Motor neuron (in vitro differentiated cells): ENCODE measurements at places on chromosomes 4 and X. TPM values are rescaled to one million over a fixed set of nuclear protein-coding genes. Genes with fewer than 3 reads are reported as not detected.

EPGN gene
- not detected in 2 replicates for total RNA-seq

ZXDA gene
- total RNA-seq = 1.1 TPM in 2 replicates

RAI2 gene
- 3.8 and 4.8 TPM in 2 replicates for total RNA-seq

CENPVL1 gene
- total RNA-seq = 0.98 and 1.0 TPM in 2 replicates

EXOC1L gene
- total RNA-seq = not detected in 2 replicates

PLK4 gene
- total RNA-seq = 14.4 and 19.0 TPM in 2 replicates

ZCCHC18 gene
- total RNA-seq = 0.22 and 0.46 TPM in 2 replicates

CCDC149 gene
- 0.81 and 4.9 TPM in 2 replicates for total RNA-seq

DNA sequence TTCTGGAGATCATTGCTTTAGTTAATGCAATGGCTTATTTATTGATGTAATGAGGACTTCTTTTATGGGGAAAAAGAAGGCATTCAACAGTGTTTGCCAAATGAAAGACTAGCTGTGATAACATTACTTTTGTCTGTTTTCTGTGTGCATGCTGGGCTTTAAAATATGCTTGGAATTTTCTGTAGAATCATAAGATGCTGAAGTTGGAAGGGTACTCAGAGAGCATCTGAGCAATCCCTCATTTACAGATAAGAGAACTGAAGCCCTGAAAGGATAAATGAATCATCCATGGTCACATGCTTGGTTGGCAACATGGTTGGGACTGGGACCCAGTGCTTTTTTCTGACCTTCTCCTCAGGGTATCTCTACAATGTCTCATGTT, 31.4 kb upstream of the PITX2 start:
- no peak for ATAC-seq

GRCh38 chr4:133565379-133565778, 416.3 kb downstream of the PCDH10 start:
- ATAC-seq = peak; percentile 88

DNA sequence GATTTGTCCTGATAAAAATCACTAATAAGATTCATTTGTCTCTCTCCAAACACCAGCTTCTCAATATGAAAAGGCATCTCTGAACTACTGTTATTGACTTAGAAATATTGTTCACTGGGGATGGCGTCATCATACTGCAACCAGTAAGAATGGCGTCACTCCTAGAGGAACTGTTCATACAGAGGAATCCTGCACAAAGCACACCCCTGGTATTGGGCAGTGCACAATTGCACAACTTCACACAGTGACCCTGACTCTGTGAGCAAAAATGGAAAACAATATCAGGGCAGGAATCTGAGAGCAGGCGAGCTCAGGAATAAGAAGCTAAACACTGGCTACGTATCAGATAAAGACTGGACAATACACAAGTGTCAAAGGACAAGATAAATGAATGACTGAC, 66.7 kb upstream of the PNPLA4 start:
- no peak for ATAC-seq

DNA sequence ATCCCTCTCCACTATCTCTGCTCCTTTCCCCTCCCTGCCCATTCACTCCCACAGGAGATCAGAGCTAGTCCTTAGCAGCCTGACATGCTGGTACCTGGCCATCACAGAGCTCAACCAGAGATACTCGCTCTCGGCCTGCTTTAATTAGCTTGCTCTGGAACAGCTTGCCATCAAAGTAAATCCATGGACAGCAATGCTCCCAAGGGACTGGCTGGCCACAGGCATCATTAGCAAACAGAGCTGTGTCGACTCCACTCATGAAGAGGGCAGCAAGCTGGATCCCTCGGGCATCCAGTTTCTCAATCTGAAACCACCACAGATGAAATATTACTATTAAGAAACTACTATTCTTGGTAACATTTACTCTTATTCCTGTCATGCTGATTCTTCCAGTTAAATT, 43.4 kb upstream of the PHF8 start:
- no peak for ATAC-seq

DNA sequence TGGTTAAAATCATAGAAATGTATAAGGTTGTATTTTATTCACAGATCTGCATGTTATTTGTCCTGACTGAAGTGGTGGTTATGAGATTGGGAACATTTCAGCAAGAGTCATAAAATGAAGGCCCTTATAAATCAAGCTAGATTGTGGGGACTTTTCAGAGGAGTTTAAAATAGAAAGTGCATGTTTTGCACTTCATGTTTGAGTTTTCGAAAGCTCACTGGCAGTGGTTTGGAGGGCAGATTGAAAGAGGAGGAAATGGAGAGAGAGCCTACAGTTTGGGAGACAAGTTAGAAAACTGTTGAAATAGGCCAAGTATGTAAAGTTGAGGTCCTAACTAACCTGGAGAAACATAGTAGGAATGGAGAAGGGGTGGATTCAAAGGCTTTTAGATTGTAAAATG, 124.9 kb downstream of the KDM6A start:
- ATAC-seq = no peak

- no peak for ATAC-seq
Measured at GRCh38 chr4:140466146-140466545, 31.9 kb downstream of the MGAT4D start.

- ATAC-seq = no peak
Measured at GRCh38 chr4:53132132-53132891, 233.5 kb downstream of the SCFD2 start.

- no peak for ATAC-seq
Measured at GRCh38 chr4:148273501-148273986, 168.7 kb downstream of the NR3C2 start.

GRCh38 chr4:106594291-106594952, 225.8 kb upstream of the GIMD1 start:
- peak; percentile 45 for ATAC-seq

DNA sequence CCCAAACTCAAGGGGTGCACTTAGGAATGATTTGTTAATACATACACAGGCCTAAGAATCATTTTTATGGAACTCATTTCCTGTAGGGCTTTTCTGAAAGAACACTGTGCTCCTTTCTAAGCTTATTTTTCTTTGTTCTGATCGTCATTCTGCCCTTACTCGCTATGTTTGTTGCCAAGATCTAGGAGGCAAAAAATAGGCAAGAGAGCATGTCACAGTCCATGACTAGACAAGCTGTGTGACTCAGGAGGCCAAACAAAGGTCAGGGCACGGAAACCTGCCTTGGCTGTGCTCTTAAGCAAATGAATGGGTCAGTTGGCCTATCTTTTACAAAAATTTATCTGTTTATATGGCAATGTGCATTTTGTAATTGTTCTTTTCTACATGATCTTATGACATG, 42.5 kb upstream of the C1GALT1C1 start:
- ATAC-seq = no peak

DNA sequence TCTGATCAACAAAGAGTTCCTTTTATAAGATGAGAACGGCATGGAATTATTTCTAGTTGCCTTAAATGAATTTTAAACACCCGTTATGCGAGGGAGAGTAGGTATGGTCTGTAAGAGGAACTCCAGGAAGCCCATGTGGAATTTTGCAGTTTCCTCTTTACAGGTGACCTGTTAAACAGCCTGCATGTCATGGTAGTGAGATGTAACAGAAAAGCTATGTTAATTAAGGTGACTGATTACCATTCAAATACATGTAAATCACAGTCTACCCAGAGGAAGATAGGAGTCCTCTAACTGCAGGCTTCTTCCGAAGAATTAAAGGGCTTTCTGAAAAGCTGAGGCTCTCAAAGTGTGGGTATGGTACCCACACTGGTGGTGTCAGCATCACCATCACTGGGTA, 163.6 kb downstream of the CBR4 start:
- no peak for ATAC-seq

- ATAC-seq = no peak
Measured at GRCh38 chr4:105128208-105128607, 18.5 kb upstream of the TET2 start.
